ENCODE measurements at places on chromosomes 4 and X.

DNA sequence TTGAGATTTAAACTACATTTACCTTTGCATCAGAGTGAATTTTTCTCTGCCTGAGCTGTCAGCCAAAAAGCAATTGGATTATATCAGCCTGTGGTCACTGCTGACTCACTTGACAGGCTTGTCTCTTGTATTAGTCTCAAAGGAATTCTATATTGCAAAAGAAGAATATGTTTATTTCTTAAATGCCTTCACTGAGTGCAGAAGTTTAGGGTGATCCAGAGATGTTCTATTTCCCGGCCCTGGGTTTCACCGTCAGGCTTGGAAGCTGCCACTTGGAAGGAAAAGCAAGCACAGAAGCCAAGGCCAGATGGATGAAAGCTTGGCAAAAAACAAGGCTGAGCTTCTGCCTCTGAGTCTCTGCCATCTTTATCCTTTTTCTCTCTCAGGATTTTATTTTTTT lies 80.9 kb downstream of the FAM114A1 start:
- DNase-seq = no peak

GRCh38 chr4:169307576-169307975 lies 36.8 kb upstream of the SH3RF1 start:
- DNase-seq = no peak

GRCh38 chrX:31353095-31353494 lies 281.3 kb upstream of the FTHL17 start:
- no peak for DNase-seq

DNA sequence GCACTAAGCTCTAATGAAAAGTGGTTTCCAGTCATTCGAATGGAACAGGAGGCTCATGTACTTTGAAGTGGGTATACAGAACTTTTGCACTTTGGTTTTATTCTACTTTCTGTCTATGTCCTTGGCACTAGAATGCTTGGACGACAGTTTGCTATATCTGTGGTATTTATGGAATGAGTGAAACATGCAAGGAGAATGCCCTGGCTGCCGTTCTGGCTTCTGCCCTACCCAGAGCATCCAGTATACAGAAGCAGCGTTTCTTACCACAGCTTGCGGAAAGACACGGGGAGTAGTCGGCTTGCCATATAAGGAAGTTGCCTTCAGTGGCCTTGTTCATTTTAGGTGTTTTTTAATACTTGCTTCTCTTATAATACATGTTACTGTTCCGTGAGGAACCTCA lies 98.0 kb downstream of the TBL1X start:
- no peak for DNase-seq

DNA sequence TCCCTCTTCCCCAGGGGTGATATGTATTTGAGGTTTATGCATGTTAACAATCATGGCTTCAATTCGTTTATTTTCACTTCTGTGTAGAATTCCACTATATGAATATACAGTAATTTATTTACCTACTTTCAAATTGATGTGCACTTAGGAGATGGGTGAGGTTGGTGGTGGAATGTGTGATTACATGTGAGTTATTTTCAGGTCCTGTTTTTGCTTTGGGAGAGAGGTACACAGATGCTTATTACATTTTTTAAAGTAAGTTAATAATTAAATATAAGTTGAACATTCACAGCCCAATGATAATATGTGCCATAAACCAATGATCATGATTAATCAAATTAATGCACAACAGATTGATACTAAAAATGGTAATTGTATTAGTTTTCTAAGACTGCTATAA lies 79.5 kb downstream of the SPRY1 start:
- no peak for DNase-seq

DNA sequence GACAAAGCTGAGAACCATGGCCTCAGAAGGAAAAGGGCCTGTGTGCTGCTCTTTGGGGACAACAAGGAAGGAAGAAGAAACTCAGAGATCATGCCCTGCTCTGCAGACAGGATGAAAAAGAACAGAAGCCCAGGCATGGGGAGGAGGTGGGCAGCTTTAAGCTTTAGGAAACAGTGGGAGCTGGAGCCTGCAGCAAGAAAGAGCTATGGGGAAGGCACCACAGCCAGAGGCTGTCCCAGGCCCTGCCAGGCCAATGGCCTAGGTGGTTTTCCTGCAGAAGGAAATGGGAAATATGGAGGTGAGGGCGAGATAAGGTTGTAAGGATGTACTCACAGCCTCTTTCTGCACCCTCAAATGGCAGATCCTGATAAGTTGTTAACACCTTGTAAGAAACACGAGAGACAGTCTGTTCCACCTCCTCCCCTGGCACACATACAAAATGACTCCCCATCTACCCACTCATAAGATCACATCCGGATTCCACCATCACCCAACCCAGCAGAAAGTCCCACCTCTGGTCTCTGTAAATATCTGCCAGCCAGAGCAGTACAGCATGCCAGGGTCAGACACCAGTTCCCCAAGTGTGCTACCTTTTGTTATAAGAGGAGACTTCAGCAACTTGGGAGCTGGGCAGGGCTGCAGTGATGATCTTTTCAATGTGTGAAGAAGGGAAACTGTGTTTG lies 105.2 kb downstream of the RTL5 start:
- peak; percentile 60 for DNase-seq

- DNase-seq = no peak
Observed at GRCh38 chr4:102589743-102590142, 88.6 kb downstream of the NFKB1 start.

DNA sequence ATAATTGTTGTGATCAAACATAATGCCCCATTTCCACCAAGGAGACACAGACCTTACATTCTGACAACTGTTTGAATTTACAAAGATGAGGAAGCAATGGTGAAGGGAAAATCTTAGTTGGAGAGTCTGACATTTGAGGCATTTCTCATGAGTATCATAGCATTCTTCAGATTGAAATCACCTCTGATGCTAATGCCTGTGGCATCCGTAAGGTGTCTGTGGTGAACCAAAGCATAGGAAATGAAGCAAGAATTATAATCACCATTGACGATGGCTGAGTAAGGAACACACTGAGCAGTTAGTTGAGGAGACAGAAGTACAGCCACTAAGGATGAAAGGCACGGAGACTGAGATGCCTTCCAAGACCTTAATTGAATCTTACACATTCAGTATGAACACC lies 575.7 kb downstream of the TRIML1 start:
- no peak for DNase-seq

- no peak for DNase-seq
Observed at GRCh38 chrX:1355131-1356046, 18.8 kb downstream of the IL3RA start.

Measured in coronary artery (tissue), 2 donors.